ENCODE measurements at places on chromosomes 12 and 14.

GRCh38 chr12:27571463-27571862, 47.5 kb downstream of the PPFIBP1 start:
- DNase-seq = no peak

DNA sequence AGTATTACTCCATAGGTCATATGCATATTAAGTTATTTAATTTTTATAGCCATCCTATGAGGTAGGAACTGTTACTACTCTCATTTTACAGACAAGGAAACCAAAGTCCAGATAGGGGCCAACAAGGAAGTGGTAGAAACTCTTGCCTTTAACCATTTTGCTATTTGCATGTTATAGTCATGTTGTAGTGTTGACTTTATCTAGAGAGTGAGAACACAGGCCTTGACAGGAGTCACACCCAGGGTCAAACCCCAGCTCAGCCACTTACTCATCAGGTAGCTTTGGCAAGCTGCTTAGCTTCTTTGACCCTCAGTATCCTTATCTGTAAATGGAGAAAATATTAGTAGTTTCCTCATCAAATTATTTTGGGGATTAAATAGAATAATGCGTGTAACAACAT, 156.2 kb downstream of the CAND1 start:
- no peak for DNase-seq

DNA sequence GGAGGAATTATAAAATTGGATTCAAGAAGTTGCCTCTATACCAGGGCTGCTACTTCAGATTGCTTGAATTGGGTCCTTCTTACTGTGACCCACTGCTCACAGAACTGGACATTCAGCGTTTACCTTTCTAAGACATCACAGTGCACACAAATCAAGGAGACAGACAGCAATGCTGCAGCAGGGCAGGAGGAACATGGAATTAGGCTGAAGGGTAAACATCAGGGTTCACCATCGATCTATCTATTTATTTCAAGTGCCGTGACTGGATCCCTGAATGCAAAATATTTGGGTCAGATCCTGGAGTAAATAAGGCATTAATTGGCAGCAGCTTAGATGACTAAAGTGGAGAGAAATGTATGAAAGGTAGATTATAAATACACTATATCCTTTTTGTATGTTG, 76.9 kb upstream of the HMGA2 start:
- no peak for DNase-seq

DNA sequence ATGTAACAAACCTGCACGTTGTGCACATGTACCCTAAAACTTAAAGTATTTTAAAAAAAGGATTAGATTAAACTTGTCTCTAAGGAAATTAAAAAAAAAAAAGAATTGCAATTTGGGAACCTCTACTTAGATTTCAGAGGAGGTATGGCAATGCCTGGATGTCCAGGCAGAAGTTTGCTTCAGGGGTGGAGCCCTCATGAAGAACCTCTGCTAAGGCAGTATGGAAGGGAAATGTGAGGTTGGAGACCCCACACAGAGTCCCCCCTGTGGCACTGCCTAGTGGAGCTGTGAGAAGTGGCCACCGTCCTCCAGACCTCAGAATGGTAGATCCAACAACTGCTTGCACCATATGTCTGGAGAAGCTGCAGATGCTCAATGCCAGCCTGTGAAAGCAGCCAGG, 279.6 kb upstream of the CCDC196 start:
- DNase-seq = no peak

DNA sequence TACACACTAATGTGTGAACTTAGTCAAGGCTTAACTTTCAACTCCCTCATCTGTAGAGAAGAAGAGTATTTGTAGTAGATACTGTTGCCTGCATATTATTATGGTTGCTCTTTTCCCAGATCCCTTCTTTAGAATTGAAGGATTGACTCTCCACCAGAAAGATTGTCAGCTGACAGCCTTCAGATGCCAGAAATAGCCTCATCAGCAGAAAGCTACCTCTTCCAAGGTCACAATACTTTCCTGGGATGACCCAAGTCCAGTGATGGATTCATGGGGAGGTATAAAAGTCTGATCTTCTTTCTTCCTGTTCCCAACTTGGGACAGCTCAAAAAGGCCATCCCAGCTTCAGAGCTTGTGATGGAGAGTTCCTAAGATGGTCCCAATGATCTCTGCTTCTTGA, 78.2 kb downstream of the TBX5 start:
- DNase-seq = no peak

DNA sequence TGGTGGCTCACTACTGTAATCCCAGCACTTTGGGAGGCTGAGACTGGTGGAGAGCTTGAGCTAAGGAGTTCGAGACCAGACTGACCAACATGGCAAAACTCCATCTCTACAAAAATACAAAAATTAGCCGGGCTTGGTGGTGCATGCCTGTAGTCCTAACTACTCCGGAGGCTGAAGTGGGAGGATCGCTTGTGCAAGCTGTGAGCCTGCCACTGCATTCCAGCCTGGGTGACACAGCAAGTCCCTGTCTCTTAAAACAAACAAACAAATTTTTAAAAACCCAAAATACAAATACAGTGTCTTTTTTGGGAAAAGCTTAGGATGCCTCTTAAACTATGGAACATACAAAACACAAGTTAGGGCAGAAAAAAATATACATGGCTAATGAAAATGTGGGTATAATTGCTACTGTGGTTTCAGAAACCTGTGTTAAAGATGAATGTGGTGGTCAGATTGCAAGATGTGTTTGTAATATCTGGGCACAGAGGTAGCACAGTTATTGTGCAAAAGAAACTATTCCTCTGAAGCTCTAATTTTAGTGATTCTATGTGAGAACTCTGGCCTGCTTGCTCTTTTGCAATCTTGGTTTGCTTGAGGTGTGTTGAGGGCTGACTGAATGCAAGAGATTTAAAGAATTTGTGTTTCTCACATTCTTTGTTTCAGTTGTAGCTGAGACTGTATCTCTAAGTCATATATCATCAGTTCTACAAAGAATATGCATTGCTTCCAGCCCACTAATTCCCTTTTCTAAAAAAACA, 3.9 kb upstream of the HSPA2 start:
- DNase-seq = no peak

GRCh38 chr14:105878125-105878524, 351.7 kb downstream of the TMEM121 start:
- DNase-seq = no peak

- no peak for DNase-seq
These were observed 21.4 kb downstream of the CCDC62 start for GRCh38 chr12:122795807-122796206.

DNA sequence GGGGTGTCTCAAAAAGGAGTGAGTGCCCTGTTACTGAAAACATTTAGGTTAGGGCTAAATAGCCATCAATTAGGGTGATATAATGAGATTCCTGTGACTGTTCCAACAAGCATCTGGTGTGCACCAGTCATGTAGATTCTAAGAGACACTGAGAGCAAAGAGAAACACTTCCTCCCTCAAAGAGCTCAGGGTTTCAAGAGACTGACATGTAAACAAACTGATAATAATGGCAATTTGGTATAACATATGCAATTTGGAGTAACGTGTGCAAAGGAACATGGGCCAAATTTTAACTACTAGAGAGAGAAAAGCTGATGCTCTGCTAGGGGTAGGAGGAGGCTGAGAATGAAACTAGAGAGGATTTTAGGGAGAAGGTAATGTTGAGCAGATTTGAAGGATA, 237.1 kb downstream of the BMP4 start:
- DNase-seq = peak; percentile 16

- peak; percentile 9 for DNase-seq
These were observed 1.7 kb upstream of the FGD4 start for GRCh38 chr12:32397696-32398095.
